ENCODE measurements at places on chromosomes 2 and 18.

DNA sequence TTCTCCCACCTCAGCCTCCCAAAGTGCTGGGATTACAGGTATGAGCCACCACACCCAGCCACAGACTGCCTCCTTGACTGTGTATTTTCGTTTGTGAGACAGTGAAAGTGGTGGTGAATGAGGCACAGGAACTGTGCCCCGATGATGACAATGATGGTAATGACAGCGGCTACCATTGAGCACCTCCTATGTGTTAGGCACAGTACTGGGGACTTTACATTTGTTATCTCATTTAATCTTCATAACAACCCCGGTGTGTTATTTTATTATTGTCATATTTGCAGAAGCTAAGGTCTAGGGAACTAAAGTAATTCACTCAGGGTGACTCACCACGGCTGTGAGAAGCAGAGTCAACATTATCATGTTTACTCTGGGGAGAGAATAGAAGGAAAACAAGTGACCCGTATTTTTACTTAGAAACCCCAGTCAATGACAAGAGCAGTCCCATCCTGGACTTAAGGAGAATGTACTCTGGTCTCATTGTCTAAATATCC lies 77.6 kb upstream of the ALPP start:
- H3K4me1 ChIP-seq = no peaks in the 10 kb centered on the region
- no peak for DNase-seq
- peaks cover 9% of the 10 kb centered on the region for H3K36me3 ChIP-seq
- H3K27me3 ChIP-seq = no peaks in the 10 kb centered on the region
- no peak overlapping the region for H3K27ac ChIP-seq
- H3K4me3 ChIP-seq = no peak overlapping the region

GRCh38 chr18:28541276-28541930 lies 364.5 kb upstream of the CDH2 start:
- H3K36me3 ChIP-seq = no peaks in the 10 kb centered on the region
- no peaks in the 10 kb centered on the region for H3K27me3 ChIP-seq
- no peaks in the 10 kb centered on the region for H3K4me1 ChIP-seq
- no peak overlapping the region for H3K4me3 ChIP-seq
- no peak for DNase-seq

- DNase-seq = no peak
- H3K36me3 ChIP-seq = no peaks in the 10 kb centered on the region
- H3K27ac ChIP-seq = peak overlapping the region; percentile 84
- H3K4me1 ChIP-seq = peaks cover 42% of the 10 kb centered on the region
- no peaks in the 10 kb centered on the region for H3K27me3 ChIP-seq
These were observed 68.8 kb downstream of the MAP4K4 start for GRCh38 chr2:101766337-101766736.

DNA sequence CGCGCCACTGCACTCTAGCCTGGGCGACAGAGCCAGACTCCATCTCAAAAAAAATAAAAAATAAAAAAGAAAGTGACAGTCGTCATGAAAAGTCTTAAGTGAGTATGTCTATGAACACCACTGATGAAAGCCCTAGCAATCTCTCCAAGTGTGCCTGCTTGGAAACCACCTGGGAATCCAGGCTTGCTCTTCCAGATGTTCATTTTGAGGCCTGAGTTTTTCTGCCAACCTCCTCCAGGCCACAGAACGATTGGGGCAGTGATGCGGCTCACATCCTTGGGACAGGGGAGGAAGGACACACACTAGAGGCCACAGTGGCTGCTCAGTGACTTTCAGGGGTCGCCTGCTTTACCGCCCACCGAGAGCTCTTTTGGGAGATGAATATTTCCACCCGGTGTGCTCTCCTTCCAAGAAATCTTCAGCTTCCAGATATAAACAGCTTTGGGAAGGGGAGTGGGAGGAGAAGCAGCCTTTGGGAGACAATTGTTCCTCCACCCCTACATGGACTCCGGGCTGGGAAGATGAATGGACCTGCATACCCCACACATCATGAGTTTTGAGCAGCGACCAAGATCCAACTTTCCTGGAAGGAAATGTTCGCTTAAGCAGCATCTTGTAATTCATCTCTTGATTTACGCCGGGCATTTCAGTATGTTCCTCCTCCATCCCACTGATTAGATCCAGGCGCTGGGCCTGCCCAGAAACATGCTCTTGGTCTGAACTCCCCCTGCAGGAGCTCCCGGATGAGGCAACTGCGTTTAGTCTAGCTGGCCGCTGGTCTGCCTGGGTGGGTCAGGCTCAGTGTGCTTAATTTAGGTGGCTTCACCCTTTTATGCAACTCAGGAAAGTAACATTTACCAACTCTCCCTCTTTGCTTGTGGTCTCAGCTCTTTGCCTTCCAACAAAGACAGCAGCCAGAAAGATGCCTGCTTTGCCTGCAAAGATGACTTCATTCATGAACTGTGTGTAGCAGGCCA lies 6.2 kb upstream of the ARMC9 start:
- H3K36me3 ChIP-seq = no peaks in the 10 kb centered on the region
- peaks cover 2% of the 10 kb centered on the region for H3K27me3 ChIP-seq
- peaks cover 11% of the 10 kb centered on the region for H3K4me1 ChIP-seq
- no peak overlapping the region for H3K27ac ChIP-seq
- H3K4me3 ChIP-seq = no peak overlapping the region
- no peak for DNase-seq

GRCh38 chr2:232581725-232582124 lies 31.2 kb downstream of the EIF4E2 start:
- H3K4me3 ChIP-seq = no peak overlapping the region
- no peaks in the 10 kb centered on the region for H3K27me3 ChIP-seq

GRCh38 chr2:82986899-82987298 lies 1472.2 kb downstream of the SUCLG1 start:
- no peaks in the 10 kb centered on the region for H3K27me3 ChIP-seq
- DNase-seq = no peak
- no peaks in the 10 kb centered on the region for H3K4me1 ChIP-seq
- H3K27ac ChIP-seq = no peak overlapping the region
- H3K4me3 ChIP-seq = no peak overlapping the region

- H3K27ac ChIP-seq = no peak overlapping the region
- peaks cover 12% of the 10 kb centered on the region for H3K4me1 ChIP-seq
- H3K4me3 ChIP-seq = no peak overlapping the region
- no peak for DNase-seq
- H3K36me3 ChIP-seq = no peaks in the 10 kb centered on the region
These were observed 183.7 kb downstream of the KLHL29 start for GRCh38 chr2:23568626-23569190.

- no peaks in the 10 kb centered on the region for H3K4me1 ChIP-seq
- no peak for DNase-seq
- H3K4me3 ChIP-seq = no peak overlapping the region
- H3K36me3 ChIP-seq = no peaks in the 10 kb centered on the region
- no peaks in the 10 kb centered on the region for H3K27me3 ChIP-seq
These were observed 34.3 kb upstream of the ITM2C start for GRCh38 chr2:230830428-230830827.

DNA sequence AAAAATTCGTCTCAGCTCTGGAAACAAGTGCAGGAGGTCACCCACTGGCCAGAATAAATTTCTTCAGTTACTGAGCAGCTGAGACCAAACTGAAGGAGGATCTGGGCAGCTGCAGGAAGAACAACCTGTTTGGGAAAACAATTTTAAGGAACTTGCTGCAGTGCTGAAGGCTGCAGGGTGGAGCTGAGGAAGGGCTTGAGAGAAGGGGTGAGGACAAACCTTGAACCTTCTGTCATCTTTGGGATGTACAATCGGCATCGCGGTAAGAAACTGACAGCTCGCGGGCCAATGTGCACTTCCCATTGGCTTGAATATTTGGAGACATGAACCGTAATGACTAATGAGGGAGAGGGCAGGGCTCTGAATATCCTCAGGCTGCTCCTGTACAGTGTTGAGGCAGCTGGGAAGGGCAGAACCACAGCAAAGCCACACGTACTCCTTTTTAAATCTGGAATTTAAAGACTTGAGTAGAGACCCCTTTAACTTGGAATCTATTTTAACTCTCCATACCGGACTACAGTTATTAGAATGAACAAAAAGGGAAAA lies 90.3 kb downstream of the TACR1 start:
- H3K4me1 ChIP-seq = no peaks in the 10 kb centered on the region
- H3K27me3 ChIP-seq = no peaks in the 10 kb centered on the region
- H3K4me3 ChIP-seq = no peak overlapping the region
- H3K36me3 ChIP-seq = no peaks in the 10 kb centered on the region

DNA sequence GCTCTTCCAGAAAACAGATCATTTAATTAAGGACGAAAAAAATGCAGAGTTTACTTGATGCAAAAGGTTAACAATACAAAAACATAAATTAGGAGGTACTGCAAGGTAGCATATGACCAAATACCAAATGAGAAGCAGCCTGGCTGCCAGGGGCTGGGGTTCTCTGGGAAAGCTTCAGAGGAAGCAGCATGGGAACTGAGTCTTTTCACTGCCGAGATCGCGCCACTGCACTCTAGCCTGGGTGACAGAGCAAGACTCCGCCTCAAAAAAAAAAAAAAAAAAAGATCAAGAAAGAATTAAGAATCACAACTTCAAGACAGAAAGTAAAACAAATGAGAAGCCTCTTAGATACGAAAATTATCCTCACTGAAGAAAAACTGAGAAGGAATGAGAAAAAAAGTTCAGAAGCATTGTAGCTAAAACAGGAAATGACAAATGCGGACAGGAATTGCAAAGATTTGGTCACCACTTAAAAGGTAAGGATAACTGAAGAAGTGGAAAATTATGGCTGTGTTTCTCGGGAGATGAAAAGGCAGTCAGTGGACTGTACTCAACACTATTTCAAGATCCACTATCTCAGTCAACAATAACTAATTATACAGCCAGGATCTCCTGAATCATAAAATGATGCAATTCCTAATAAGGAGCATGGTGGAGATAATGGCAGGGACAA lies 4.3 kb downstream of the SEPTIN10 start:
- peaks cover 6% of the 10 kb centered on the region for H3K4me1 ChIP-seq
- peaks cover 25% of the 10 kb centered on the region for H3K36me3 ChIP-seq
- DNase-seq = no peak
- no peak overlapping the region for H3K27ac ChIP-seq
- H3K27me3 ChIP-seq = no peaks in the 10 kb centered on the region

- H3K36me3 ChIP-seq = no peaks in the 10 kb centered on the region
- H3K4me1 ChIP-seq = no peaks in the 10 kb centered on the region
- no peaks in the 10 kb centered on the region for H3K27me3 ChIP-seq
- no peak for DNase-seq
These were observed 5.7 kb upstream of the TRAF3IP1 start for GRCh38 chr2:238314576-238314975.

DNA sequence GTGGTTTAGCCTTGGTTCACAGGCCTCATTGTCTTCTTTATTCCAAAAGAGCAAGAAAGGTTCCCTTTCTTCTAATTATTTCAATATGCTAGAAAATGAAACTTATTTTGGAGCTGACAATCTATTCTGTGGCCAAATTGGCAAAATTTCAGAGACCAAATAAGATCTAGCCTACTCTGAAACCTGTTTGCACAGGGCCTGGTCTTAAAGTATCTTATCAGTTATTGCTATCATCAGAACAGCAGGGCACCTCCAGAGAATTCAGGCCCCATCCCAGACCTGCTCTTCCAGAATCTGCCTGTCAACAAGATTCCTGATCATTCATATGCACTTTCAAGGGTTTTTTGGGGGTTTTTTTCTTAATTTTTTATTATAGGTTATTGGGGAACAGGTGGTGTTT lies 198.7 kb downstream of the ANAPC1 start:
- H3K27me3 ChIP-seq = no peaks in the 10 kb centered on the region
- no peak for DNase-seq
- H3K27ac ChIP-seq = no peak overlapping the region
- H3K36me3 ChIP-seq = no peaks in the 10 kb centered on the region

DNA sequence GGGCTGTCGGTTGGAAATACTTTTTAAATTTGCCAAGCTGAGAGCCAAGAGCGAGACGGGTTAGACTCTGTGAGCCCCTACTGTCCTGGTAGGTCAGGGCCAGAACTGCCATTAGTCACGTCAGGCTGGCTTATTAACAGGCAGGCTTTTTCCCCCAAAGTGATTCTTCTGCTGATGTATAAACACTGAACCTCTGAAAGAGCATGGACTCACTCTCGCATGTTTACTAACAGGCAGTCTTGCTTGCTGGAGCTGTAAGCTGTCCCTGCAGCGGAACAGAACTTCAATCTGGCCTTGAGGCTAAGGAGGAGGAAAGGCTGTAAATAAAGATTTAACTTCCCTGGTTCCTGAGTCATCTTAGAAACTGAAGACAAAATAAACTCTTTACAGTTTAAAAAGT lies 288.4 kb downstream of the PIEZO2 start:
- H3K4me3 ChIP-seq = no peak overlapping the region
- H3K27me3 ChIP-seq = no peaks in the 10 kb centered on the region
- H3K36me3 ChIP-seq = no peaks in the 10 kb centered on the region
- no peak overlapping the region for H3K27ac ChIP-seq
- no peaks in the 10 kb centered on the region for H3K4me1 ChIP-seq
- no peak for DNase-seq

GRCh38 chr2:103738606-103739005 lies 976.8 kb downstream of the TMEM182 start:
- DNase-seq = no peak
- no peaks in the 10 kb centered on the region for H3K27me3 ChIP-seq
- H3K4me1 ChIP-seq = peaks cover 5% of the 10 kb centered on the region
- no peak overlapping the region for H3K4me3 ChIP-seq
- no peak overlapping the region for H3K27ac ChIP-seq
- no peaks in the 10 kb centered on the region for H3K36me3 ChIP-seq

- H3K27me3 ChIP-seq = no peaks in the 10 kb centered on the region
- H3K36me3 ChIP-seq = no peaks in the 10 kb centered on the region
- no peak overlapping the region for H3K27ac ChIP-seq
- DNase-seq = no peak
These were observed 73.3 kb downstream of the NAB1 start for GRCh38 chr2:190722061-190722759.

DNA sequence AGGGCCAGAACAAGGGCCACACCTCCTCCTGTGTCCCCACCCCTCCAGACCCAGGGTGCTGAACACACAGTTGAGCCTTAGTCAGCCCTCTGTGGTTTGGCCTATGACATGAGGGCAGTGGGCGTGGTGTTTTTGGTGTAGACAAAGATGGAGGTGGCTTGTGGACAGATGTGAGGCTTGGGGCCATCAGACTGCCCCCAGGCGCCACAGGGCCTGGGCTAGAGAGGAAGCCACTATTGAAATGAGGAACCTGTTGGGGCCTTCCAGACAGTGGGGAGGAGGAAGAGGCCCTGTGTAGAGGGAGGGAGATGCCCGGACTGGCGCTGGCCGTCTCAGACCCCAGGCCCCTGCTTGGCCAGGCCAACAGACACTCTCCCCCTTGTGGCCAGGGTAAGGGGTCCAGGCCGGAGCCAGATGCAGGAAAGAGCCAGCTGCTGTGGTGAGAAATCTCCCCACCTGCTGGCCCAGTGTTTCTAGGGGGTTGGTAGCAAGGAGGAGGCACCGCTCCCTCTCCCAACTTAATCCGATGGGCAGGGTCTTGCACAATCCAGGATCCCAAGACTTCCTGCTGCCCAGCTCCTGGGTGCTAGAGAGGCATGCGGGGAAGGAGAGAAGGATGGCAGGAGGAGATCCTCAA lies 53.8 kb downstream of the SMAD7 start:
- H3K36me3 ChIP-seq = no peaks in the 10 kb centered on the region
- no peak overlapping the region for H3K27ac ChIP-seq
- peaks cover 8% of the 10 kb centered on the region for H3K4me1 ChIP-seq

GRCh38 chr2:111951486-111951885 lies 53.1 kb downstream of the MERTK start:
- H3K36me3 ChIP-seq = peaks cover 9% of the 10 kb centered on the region
- H3K27me3 ChIP-seq = no peaks in the 10 kb centered on the region

GRCh38 chr2:173990245-173990644 lies 25.1 kb upstream of the SP3 start:
- no peak for DNase-seq
- H3K27me3 ChIP-seq = no peaks in the 10 kb centered on the region
- H3K27ac ChIP-seq = no peak overlapping the region
- no peaks in the 10 kb centered on the region for H3K36me3 ChIP-seq
- H3K4me1 ChIP-seq = peaks cover 9% of the 10 kb centered on the region
